ENCODE measurements at places on chromosomes 6 and 20.

GRCh38 chr6:113662093-113662665 lies 195.0 kb upstream of the MARCKS start:
- DNase-seq = no peak

- peak; percentile 37 for DNase-seq
Measured at GRCh38 chr6:100228834-100229441, 234.9 kb upstream of the MCHR2 start.

DNA sequence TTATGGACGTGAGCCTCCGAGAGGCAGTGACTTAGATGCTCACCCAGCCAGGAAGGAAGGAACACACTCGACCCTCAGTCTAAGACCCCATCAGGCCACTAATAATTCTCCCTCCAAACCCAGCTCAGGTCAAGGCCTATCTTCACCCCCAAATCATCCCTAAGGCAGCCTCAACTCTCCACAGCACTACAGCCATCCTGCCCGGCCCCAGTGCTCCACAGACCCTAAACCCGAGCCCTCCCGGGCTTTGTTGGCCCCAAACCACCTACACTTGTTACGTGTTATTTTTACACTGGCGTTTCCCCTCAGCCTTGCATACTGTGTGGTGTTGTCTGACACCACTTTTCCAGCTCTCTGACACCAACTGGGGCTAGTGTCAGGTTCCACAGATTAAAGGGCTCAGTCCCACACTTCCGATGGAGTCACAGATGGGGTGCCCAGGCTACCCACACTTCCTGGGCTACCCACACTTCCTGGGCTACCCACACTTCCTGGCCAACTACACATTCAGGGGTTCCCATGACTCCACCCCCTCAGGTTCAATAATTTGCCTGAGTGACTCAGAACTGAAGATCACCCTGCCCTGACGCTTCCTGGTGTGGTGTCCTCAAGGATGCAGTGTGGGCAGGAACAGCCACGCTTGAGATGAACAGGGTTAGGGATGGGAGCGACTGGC lies 25.3 kb downstream of the RBCK1 start:
- peak; percentile 75 for DNase-seq

DNA sequence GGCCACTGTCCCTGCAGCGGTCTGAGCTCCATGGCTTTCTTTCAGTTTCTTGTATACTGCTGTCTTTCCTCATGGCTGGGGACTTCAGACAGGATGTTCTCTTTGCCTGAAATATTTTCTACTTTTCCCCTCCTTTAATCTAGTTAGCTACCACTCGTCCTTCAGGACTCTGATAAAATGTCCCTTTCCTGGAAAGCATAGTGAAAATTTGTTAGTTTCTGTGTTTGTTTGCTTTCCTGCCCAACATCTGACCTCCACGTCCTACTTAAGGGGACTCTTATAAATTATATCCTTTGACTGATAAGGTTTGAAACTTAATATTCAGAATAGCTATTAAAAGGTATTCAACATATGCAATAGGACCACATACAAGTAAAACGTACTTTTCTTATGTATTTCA lies 48.8 kb upstream of the KLHL31 start:
- no peak for DNase-seq

- DNase-seq = peak; percentile 20
Measured at GRCh38 chr20:5090191-5090590, 29.6 kb downstream of the PCNA start.

- no peak for DNase-seq
Measured at GRCh38 chr6:135108692-135109091, 54.1 kb upstream of the HBS1L start.

GRCh38 chr20:11445161-11445560 lies 472.5 kb upstream of the BTBD3 start:
- no peak for DNase-seq

GRCh38 chr20:8209061-8209460 lies 77.0 kb downstream of the PLCB1 start:
- DNase-seq = no peak

- no peak for DNase-seq
Measured at GRCh38 chr6:52510213-52510562, 66.7 kb downstream of the TRAM2 start.

DNA sequence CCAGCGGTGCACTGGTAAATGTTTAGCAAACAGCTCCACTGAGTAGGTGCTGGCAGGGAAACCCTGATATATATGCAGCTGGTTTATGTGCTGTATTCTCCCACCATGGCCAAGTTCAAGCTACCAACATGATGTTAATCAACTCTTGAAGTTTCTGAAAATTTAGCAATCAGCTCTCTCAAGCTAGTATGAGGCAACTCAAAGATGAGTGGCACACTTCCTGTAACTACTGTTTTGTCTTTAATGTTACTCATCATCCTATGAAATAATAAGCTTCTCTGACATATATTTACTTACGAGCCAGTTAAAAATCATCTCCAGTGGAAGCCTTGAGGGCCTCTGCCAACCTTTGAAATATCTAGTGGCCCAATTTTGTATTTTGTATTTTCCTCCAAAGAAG lies 54.7 kb downstream of the TRMT6 start:
- DNase-seq = no peak

DNA sequence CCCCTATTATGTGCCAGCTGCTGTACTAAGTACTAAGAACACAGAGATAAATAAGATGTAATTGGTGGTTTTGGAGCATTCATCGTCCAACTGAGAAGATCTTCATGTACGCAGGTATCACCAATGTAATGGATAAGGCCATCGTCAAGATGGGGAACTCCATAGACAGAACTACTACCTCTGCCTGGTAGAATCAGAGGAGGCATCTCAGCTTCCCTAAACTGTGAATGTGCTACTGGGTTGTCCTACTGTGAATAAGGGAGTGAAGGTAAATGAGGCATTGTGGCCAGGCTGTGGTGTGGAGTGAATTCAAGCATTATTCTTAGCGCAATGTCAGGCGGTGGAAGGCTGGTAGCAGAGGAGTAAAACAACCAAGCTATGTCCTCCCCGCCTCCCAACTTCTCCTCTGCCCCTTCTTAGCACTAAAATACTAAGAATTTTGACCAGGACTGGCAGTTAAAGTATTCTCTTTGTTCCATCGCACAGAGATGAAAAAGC lies 68.2 kb downstream of the TBC1D7 start:
- no peak for DNase-seq

- no peak for DNase-seq
Measured at GRCh38 chr20:17043323-17043722, 183.5 kb upstream of the PCSK2 start.

- DNase-seq = no peak
Measured at GRCh38 chr20:61510778-61511330, 258.8 kb downstream of the CDH4 start.

- DNase-seq = no peak
Measured at GRCh38 chr6:131755597-131755996, 44.8 kb upstream of the CTAGE9 start.

GRCh38 chr20:4726710-4727397 lies 5.1 kb downstream of the PRND start:
- DNase-seq = peak; percentile 46

Data from CD4-positive, alpha-beta T cell treated with Interleukin-4 for 4 hours (primary cell).